ENCODE measurements at places on chromosomes 2 and 18. TPM values are rescaled to one million over a fixed set of nuclear protein-coding genes. Genes with fewer than 3 reads are reported as not detected.

- no peak for DNase-seq
These were observed 61.5 kb downstream of the ADNP2 start for GRCh38 chr18:80170395-80171053.

Gene MYL12A
- total RNA-seq, result 489 TPM

DNA sequence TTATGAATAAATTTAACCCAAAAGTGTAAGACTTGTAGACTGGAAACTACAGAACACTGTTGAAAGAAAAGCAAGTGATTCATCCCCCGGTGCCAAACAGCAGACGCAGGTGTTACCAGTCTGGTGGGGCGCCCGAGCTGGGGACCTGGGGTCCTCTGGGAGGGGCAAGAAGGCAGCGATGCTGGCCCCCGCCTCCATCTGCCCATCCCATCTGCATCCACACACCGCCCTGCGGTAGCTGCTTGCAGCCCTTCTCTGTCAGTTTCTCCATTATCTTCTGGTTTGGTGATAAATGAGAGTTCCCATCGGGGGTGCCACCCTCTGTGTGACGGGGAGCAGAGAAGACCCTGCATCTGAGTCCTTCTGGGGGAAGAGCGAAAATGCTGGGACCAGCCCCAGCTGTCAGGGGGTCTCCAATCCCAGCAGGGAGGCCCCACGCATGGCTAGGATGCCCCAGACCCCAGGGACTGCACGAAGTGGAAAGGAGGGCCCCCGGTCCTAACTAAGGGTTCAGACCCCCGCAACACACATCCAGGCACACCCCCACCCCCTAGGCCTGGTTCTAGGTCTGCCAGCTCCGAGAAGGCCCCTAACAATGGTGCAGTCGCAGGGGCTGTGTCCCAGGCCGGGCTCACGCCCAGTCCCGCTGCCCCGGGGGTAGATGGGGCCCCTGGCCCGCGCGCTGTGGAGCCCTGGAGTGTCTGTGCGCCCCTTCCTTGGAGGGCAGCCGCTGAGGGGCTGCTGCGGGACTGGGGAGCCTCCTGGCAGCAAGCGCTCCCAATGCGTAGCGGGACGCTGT lies 686 bp upstream of the RGPD8 start:
- no peak for DNase-seq

GRCh38 chr2:120826716-120827410 lies 91.2 kb downstream of the GLI2 start:
- DNase-seq, result no peak

Data from Panc1 (cell line).